ENCODE measurements at places on chromosomes 2 and 18.

DNA sequence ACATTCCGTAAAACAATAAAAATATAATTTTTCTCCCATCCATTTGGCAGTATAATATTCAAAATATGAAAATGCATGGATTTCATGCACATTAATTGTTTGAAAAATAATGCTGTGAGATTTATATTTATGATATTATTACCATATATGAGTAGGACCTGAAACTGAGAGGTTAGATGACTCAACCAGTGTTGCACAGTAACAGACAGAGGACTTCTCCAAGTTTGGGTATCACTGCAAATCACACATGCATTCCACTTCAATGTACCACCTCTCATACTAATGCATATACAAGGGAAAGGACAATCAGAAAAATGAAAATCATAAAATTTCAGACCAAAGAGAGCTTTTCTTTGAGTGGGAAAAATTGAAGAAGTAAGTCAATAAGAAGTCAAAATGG is 269.5 kb downstream of the SOCS6 start:
- no peak for DNase-seq

GRCh38 chr2:53312721-53313120 is 454.9 kb upstream of the CHAC2 start:
- no peak for DNase-seq

- DNase-seq: no peak
Observed at GRCh38 chr2:230069402-230069801, 678 bp upstream of the SLC16A14 start.

DNA sequence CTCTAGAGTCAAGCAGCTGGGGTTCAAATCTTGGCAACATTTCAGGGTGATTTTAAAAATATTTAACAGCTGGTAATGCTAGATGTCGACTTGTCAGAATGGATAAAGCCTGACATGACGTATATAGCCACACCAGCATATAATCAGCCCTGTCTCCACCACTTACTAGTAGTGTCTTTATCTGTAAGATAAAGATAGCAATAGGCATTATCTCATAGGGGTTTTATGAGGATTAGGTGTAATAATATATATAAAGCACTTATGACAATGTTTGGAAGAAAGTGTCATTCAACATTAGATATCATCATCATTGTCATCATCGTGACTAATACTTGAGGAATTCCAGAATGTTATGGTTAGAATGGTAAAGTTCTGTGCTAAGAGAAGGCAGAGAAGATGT is 369.0 kb upstream of the CWC22 start:
- no peak for DNase-seq

DNA sequence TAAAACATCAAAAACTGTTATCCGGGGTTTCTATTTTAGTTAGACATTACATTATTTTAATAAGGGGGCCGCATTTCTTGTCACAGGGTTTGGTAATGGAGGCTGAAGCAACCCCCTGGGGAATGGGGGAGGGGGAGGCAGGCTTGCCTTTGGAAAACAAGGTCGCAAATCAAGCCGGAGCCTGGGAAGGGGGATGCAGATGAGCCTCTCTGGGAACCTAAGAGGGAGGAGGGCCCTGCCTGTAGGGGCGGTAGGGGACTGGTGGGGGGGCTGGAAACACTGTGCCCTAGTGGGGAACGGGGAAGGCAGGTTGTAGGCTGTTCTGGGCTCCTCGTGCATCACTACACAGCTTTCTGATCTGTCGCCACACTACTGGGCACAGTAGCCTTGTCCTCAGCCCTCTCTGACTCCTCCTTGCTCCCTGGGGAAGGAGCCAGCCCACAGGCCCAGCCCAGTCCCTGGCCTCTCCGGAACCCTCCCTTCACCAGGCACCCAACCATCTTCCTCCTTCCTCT is 170.2 kb upstream of the SMAD2 start:
- DNase-seq: no peak

GRCh38 chr18:27645929-27646328 is 460.8 kb upstream of the CHST9 start:
- DNase-seq: no peak

DNA sequence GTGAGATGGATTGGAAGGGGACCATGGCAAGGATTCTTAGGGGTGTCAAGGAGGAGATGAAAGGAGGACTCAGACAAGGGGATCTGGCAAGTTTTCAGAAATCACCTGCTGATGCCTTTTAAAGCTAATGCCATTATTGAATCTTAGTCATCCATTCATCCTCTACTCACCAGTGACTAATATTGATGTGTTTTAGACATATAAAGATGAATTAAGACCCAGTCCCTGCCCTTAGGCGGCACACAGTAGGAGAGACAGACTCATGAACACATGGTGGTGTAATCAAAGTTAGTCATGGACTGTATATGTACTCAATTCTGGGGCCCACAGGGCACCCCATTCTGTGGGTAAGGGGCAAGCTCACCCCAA is 56.5 kb upstream of the ATL2 start:
- no peak for DNase-seq

DNA sequence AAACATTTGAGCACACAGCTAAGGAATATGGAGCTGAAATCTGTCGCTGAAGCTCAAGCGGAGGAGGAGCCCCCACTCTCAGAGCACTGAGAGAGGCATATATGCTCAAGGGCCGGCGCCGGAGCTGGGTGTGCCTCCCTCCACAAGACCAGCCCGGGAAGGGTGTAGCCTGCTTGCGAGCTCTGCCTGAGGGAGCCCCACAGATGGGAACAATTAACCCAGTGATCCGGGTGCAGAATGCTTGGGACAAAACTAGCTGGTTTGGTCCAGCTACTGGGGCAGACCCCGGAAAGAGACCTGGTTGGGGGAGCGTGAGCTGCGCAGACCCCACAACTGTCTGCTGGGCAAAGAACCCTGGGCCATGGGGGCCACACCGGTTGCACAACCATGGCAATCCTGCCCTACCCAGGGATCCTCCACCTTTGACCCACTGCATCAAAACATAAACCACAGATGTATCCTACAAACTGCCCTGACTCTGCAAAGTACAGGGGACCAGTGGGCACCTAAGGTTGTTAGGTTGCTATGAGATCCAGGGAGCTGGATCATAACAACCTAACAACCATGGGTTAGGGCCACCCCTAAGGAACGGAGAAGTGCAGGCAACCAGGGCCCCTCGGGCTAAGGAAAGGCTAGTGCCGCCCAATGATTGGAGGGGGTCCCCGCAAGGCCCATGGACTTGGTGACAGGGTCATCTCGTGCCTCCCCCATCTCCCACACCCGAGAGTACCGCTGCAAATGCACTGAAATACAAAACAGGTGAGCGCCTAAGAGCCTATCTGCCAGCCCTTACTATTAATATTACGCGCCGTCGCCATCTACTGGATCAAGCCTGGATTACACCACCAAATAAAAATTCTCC is 53.4 kb upstream of the SCN1A start:
- DNase-seq: no peak

DNA sequence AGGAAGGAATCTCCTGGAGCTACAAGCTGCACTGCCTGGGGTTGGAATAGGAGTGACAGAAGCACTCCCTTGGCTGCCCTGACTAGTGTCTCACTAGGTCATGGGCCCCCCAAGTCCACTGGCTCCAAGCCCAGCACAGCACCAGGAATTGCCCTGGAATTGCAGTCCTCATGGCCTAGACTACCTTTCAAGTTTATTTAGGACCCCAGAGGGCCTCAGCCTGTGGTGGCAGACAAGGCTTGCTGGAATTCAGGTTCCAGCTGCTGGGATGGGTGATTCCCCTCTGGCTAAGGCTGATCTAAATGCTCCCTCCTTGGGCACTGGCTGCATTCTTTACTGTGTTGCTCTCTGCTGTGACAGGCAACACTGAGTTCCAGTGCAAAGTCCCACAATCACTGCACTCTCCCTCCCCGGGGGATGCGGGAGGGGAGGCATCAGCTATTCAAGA is 14.0 kb downstream of the STRADB start:
- no peak for DNase-seq

- DNase-seq: no peak
Observed at GRCh38 chr2:24508878-24509277, 17.8 kb downstream of the NCOA1 start.

- no peak for DNase-seq
Observed at GRCh38 chr2:143559147-143559546, 429.9 kb downstream of the ARHGAP15 start.

- DNase-seq: no peak
Observed at GRCh38 chr2:174335254-174335987, 667 bp downstream of the SP9 start.

DNA sequence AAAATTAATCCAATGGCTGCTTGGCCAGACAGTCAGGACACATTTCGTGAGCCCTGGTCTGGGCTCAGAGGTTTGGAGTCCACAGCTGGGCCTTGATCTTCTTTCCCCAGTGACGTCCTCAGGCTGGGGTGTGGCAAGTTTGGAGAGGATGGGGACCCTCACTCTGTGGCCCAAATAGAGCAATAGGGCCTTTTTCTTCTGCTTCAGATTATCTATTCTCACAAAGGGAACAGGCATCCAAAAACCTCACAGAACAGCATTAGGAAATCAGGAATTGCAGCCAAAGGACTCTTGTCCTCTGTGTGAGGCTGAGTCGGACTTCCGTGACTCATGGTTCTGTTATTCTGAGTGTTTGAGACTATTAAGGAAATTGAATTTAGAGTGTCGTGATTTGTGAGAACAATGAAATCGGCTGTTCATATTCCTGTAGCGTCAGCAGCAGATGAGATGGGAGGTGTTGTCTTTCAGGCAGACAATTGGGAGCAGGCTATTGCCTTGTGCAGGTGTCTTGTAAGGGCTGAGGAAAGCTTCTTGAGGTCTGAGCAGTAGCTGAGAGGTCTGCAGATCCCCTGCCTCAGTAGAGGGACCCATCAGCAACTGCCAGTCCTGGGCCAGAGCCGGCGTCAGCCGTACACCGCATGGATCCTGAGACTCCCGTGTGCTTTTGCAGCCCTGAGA is 113.8 kb downstream of the SH3RF3 start:
- peak; percentile 37 for DNase-seq

- DNase-seq: no peak
Observed at GRCh38 chr2:120984046-120984445, 248.4 kb downstream of the GLI2 start.

GRCh38 chr2:113174376-113174750 is 592 bp downstream of the PSD4 start:
- DNase-seq: no peak

- DNase-seq: no peak
Observed at GRCh38 chr2:208489687-208490086, 83.1 kb downstream of the PTH2R start.

DNA sequence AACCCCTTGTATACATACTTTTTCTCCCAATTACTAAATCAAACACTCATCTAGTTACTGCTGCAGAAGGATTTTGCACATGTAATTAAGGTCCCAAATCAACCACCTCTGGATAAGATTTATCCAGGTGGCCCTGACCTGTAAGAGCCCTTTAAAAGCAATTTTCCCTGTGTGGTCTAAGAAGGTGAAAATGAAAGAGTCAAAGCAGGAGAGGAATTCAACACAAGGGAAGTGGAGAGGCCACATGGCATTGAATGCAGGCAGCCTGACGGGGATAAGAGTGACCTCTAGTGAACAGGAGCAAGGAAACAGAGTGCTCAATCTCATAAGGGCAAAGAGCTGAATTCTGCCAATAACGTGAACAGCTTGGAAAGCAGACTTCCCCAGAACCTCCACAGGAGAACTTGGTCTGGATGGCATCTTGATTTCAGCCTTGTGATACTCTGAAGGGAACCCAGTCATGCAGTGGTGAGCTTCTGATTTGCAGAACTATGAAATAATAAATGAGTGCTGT is 27.2 kb downstream of the PPP3R1 start:
- no peak for DNase-seq

DNA sequence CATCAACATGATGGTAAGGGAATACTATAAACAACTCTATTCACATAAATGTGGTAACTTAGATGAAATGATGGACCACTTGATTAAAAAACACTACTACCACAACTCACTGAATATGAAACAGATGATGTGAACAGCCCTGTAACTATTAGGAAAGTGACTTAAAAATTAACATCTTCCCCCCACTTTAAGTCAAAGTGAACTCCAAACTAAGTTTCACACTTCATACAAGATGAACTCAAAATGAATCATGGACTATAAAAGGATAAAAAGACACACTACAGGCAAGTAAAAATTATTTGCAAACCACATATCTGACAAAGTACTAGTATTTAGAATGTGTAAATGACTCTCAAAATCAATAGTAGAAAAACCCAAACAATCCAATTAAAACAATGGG is 71.6 kb downstream of the ZAP70 start:
- no peak for DNase-seq

DNA sequence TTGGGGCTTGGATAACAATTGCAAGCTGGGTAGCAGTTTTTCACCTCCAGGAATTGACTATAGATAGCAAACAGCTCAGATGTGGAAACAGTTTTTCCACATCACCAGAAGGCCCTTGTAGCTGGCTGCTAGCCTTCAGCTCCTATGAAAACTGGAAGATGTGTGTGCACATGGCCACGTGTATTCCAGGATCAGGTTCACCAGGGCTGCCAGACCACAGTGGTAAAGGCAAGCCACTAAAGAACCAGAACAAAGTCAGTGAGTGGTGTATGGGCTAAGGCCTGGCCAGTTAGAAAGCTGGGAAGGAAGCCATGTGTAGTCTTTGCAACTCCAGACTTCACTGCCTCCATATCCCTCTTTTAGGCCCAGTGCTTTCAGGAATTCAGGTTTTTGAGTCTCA is 12.9 kb downstream of the LRRTM1 start:
- no peak for DNase-seq

DNA sequence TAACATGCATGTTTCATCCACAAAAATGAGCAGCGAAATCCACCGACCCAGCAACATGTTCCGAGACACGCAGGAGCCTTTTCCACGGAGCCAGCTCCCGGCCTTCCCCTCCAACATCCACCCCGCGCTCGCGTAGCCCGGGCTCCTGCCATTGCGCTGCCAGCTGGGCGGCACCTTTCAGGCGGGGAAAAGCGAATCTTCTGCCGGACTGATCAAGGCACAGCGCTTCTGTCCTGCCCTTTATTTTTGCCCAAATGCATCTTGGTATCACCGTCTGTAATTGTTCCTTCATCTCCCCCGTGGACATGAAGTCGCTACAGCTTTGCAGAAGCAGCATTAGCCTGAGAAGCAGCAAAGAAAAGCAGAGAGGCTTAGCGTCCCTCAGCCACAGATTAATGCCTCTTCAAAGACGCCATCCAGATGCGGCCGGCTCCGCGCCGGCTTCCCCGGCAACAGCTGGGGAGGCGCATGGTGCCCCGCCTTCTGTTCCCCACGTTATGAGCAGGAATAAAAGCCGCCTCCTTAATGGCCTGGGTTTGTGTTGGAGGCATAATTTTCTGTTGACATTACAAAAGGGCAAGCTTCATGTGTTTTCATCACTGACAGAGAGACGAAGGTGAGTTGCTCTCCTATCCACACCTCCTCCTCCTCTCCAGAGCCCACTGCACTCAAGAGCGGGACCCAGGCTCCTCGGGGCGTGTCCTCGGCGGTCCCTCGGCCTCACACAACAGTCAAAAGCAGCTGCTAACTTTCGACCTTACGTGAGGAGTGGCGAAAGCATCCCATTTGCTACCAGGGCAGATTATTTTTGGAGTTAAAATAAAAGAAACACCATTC is 122.1 kb upstream of the SALL3 start:
- DNase-seq: no peak

GRCh38 chr2:197286805-197287595 is 23.6 kb downstream of the ANKRD44 start:
- DNase-seq: no peak

- DNase-seq: no peak
Observed at GRCh38 chr18:11251229-11251890, 102.0 kb upstream of the PIEZO2 start.

- no peak for DNase-seq
Observed at GRCh38 chr2:106638043-106638442, 150.9 kb downstream of the CD8B2 start.

GRCh38 chr18:44048846-44049245 is 631.8 kb upstream of the SETBP1 start:
- DNase-seq: no peak

All from C1 segment of cervical spinal cord (tissue), 14 donors.